ENCODE measurements at places on chromosomes 3 and 15.

GRCh38 chr3:162658003-162658402 lies 1161.4 kb downstream of the OTOL1 start:
- DNase-seq, result no peak

GRCh38 chr3:183359036-183359435 lies 69.4 kb downstream of the MCF2L2 start:
- DNase-seq, result no peak

GRCh38 chr3:133213937-133214336 lies 175.7 kb downstream of the TMEM108 start:
- DNase-seq, result no peak

- no peak for DNase-seq
These were observed 217.6 kb downstream of the TPRG1 start for GRCh38 chr3:189389346-189389745.

GRCh38 chr3:90136456-90137191 lies 1029.2 kb downstream of the EPHA3 start:
- DNase-seq, result no peak

DNA sequence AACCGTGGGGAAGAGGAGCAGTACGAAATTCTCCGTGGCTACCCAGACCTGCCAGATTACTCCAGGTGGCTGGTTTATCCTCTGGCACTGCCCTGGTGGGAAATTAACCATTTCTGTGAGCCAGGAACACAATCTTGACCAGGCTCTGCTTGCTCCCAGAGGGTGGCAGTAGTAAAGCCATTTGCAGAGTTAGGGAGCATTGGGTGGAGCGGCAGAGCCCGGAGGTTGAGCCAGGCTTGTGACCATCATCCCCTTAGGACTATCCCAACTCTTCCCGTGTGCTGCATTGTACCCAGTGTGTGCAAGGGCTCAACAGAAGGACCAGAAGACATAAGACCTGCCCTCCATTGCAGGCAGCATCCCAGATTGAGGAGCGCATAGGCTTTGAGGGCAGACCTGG lies 5.3 kb downstream of the KNG1 start:
- DNase-seq, result no peak
